M059J (cell line): ENCODE measurements at places on chromosomes 11 and 22.

GRCh38 chr11:76802151-76802550 is 19.0 kb downstream of the TSKU start:
- DNase-seq = no peak

DNA sequence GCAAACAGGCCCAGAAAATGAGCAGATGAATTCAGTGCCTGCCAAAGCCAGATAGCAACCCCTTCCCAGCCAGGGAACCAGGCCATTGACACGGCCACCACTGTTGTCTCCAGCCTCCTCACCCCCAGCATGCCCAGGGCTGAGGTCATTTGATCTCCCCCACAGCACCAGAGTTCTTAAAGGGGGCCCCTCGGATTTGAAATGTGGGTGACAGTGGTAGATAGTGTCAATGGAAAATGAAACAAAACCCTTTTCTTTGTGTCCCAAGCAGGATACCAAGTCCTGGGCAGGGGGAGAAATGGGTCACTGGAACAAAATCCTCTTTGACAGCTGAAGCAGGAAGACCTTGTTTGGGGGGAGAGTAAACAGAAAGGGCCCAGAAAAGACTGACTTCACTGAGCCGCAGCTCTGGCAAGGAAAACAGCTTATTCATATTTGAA is 14.3 kb upstream of the ACCSL start:
- no peak for DNase-seq

- DNase-seq = peak; percentile 3
These were observed 3.2 kb upstream of the CCDC15 start for GRCh38 chr11:124950601-124951330.

DNA sequence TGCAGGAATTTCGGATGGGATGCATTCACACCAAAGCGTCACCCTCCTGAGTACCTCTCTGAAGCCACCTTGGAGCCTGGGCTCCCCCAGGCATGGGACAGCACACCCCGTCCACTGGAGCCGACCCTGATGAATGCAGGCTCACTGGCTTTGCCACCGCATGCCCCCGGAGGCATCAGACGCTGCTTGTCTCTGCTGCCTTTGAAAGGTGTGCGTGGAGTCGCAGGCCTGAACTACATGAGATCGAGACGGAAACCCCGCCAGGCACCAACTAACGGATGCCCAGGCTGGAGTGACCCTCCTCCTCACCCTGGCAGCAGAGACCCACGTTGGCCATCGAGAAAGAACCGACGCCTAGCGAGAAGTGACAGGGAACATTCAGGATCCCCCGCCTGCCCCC is 22.5 kb downstream of the KRTAP5-5 start:
- no peak for DNase-seq

DNA sequence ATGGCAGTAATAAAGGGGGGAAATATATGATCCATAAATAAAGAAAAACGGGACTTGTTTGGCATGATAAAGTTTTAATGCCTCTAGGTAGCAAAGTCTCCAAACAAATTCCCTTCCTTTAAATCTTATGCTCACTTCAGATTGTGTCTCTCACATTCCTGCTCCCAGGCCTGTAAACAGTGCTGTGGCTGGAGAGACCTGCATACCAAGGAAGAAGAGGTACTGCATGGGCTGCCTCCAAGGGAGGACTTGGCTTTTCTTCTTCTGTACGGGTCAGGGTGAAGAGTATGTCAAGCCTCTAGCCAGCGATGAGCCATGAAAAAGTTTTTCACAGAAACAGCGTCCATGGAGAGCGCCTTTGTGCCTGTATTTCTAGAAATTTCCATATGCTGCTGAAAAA is 161.8 kb downstream of the KIRREL3 start:
- DNase-seq = no peak

DNA sequence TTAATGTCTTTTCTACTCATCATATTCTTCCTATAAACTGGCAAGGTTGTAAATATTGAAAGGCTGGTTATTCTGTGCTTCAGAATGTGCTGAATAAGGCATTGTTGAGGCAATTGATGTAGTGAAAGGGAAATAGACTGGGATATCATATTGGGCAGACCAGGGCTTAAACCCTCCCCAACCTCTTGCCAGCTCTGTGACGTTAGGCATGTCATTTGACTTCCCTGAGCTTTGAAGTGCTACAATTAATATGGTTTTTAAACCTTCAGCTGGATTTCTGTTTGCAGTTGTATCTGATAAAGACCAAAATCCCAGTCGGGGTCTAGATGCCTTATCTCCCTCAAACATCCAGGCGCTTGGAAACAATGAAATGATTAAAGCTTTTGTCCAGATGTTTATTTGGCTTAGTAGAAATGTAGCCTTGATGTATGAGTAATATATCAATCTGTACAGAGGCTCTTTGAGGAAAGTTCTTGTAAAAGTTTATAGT is 208.1 kb downstream of the DBX1 start:
- peak; percentile 67 for DNase-seq

DNA sequence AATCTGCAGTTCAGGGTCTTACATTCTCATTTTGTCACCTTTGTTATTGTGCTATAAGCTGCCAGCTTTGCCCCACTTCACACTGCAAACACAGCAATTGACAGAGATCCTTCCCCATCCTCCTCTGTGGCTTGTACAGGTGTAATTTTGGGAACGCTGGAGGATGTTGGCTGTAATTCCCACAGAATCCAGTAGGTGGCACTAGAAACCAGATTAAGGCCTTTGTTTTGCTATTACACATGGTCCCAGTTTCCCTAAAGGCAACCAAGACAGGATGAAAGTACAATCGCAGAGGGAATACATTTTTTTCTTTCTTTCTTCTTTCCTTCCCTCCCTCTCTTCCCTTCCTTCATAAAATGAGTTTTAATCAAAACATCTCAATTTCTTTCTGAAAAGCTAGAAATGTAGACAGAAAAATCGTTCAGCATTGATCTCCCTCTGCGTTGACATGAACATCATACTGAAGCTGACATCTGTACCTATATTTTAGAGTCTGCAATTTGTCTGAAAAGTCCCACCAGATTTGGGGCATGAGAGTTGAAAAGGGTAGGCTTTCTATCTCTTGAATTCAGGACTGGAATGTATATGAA is 21.3 kb upstream of the NELL1 start:
- peak; percentile 49 for DNase-seq

GRCh38 chr11:64652586-64653387 is 61.8 kb downstream of the SLC22A12 start:
- peak; percentile 55 for DNase-seq

- DNase-seq = no peak
These were observed 477 bp downstream of the ZBTB16 start for GRCh38 chr11:114059984-114060391.

- no peak for DNase-seq
These were observed 20.5 kb downstream of the MRGPRX2 start for GRCh38 chr11:19040051-19040450.

DNA sequence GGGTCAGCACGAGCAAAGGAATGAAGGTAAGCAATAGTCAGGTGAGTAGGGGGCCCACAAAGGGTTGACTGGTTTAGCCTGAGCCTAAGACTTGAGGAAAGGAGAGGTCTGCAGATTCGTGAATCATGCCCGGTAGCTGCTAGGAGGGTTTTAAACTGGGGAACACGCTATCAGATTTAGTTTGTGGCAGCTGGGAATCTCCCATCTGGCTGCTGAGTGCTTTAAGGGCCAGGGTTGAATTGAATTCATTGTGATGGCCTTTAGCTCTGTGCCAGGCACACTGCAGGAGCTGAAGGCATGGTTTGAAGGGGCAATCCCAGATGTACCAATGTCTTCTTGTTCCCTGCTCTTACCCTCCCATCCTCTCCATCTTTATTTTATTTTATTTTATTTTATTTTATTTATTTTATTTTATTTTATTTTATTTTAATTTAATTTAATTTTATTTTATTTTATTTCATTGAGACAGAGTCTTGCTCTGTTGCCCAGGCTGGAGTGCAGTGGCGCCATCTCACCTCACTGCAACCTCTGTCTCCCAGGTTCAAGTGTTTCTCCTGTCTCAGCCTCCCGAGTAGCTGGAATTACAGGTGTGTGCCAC is 1.9 kb upstream of the NECTIN1 start:
- DNase-seq = no peak

DNA sequence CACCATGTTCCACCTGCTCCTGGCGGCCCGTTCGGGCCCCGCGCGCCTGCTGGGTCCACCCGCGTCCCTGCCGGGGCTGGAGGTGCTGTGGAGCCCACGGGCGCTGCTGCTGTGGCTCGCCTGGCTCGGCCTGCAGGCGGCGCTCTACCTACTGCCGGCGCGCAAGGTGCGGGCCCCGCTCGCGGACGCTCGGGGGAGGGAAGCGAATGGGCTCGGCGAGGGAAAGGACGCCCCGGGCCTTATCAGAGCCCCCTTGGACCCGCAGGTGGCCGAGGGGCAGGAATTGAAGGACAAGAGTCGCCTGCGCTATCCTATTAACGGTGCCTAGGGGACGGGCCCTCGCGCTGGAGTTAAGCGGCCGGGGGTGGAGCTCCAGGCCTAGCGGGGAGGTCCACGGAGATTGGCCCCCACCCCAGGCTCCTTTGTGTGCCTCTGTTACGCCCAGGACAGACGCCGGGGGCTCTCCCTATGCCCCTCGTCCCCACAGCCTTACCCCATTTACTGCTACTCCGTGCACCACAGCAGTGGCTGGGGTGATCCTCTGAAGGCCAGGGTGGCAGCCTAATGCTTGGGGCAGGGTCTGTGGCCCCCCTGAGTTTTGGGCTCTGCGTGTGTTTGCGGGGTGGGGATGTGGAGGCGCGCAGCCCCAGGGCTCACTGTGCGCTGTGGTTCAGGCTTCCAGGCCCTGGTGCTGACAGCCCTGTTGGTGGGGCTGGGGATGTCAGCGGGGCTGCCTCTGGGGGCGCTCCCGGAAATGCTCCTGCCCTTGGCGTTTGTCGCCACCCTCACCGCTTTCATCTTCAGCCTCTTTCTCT is 1.1 kb downstream of the TM7SF2 start:
- no peak for DNase-seq

DNA sequence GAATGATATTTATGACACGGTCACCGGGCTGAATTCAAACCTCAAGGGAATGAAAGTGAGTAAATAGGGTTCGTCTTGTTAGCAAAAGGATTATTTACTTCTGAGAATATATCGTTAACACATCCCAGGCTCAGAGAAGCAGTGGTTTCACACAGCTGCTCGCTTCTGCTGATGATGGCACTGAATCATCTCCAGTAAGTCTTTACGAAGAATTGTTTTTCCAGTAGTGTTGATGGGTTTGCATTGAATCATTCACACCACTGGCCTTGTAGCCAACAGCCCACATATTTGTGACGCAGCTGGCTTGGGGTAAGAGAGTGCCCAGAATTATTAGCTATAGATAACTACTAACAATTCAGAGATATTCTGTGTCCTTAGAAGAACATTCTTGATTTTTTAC is 236.3 kb downstream of the CADM1 start:
- no peak for DNase-seq

DNA sequence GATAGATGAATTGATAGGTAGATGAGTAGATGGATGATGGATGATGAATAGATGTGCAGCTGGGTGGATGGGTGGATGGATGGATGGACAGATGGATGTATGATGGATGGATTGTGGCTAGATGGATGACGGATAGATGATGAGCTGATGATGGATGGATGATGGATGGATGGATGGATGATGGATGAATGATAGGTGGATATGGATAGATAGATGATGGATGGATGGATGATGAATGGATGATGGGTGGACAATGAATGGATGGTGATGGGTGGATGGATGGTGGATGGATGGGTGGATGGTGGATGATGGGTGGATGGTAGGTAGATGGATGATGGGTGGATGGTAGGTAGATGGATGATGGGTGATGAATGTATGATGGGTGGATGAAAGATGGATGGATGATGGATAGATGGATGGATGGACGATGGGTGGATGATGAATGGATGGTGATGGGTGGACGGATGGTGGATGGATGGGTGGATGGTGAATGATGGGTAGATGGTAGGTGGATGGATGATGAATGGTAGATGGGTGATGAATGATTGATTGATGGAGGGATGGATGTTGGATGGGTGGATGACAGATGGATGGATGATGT is 1261.7 kb downstream of the BRD1 start:
- DNase-seq = no peak

DNA sequence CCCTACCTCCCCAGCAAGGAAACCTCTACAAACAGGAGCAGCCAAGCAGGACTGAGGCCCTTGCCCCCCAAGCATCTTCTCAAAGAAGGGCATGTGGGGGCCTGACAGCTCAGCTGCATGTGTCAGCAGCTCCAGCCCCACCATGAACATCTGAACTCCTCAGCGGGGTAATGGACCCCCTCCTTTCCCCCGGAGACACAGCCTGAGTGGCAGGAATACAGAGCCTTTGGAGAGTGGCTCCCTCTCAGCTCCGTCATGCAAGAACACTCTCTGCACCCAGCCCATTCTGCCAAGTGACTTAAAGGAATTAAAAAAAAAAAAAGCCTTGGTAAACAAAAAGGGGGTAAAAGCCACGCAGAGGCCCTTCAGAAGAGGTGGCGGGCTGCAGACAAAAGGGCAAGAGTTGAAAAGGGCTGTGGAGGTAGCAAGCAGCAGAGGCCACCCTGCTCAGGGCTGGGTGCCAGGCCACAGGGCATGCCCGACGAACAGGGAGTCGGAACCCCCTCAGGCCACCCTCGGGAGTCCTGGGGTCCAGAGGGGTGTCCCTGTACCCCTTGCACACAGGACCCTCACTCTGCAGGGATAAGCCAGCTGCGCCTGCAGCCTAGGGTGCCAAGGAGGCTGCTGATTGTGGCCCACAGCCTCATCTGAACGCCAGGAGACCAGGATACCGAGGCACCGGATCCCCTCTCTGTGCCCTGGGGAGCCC is 62.5 kb downstream of the MACROD1 start:
- no peak for DNase-seq

- DNase-seq = no peak
These were observed 19.7 kb upstream of the IL17REL start for GRCh38 chr22:50032109-50032871.

DNA sequence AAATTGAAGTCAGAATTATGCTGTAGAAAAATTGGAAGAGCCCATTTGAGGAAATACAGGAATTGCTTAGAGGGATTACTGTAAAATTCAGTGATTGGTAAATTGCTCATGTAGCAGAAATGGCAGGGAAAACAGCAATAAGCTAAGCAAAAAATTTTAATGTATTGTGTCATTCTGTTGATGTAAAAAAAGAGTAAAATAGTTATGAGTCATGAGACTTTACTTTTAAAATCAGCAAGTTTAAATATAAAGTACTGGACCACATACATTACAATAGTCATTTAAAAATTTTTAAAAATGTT is 10.4 kb downstream of the PDHX start:
- no peak for DNase-seq

DNA sequence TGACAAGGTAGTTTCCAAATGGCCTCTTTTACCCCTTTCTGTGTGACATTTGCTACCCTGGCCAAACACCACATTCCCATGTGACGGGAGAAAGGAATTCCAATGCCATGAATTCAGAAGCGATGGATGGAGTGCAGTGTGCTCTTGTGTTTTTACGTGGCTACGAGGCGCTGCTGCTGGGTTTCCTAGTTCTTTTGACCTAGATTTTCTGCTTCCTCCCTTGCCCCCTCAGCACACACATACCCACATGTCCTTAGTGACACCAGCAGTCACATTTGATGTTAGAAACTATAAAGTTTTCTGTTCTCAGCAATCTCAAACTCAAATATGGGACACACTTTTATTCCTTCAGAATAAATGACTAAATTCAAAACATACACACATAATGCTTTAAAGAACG is 7.8 kb upstream of the TMA7B start:
- DNase-seq = no peak

- peak; percentile 88 for DNase-seq
These were observed at the start of gene HRAS for GRCh38 chr11:535519-536454. HRAS (minus strand) TSS chr11:535576.

GRCh38 chr11:6237761-6238302 is 1.1 kb upstream of the CNGA4 start:
- no peak for DNase-seq

GRCh38 chr11:27646051-27646818 is 54.0 kb downstream of the BDNF start:
- no peak for DNase-seq

GRCh38 chr22:46500201-46500600 is 37.2 kb downstream of the CELSR1 start:
- no peak for DNase-seq
